ENCODE measurements at places on chromosomes 2 and 18.

GRCh38 chr2:160570376-160570775, 76.8 kb upstream of the RBMS1 start:
- H3K4me3 ChIP-seq = no peak overlapping the region
- H3K27ac ChIP-seq = no peak overlapping the region
- H3K27me3 ChIP-seq = no peaks in the 10 kb centered on the region
- H3K36me3 ChIP-seq = peaks cover 1% of the 10 kb centered on the region
- peaks cover 2% of the 10 kb centered on the region for H3K4me1 ChIP-seq
- no peak for DNase-seq

GRCh38 chr2:231565887-231566594, 26.6 kb upstream of the TEX44 start:
- no peak overlapping the region for H3K27ac ChIP-seq
- no peaks in the 10 kb centered on the region for H3K27me3 ChIP-seq
- no peaks in the 10 kb centered on the region for H3K4me1 ChIP-seq
- H3K36me3 ChIP-seq = no peaks in the 10 kb centered on the region
- no peak for DNase-seq

- H3K27me3 ChIP-seq = no peaks in the 10 kb centered on the region
- no peak for DNase-seq
- no peak overlapping the region for H3K4me3 ChIP-seq
- H3K4me1 ChIP-seq = no peaks in the 10 kb centered on the region
Observed at GRCh38 chr2:117684919-117685318, 129.6 kb upstream of the DDX18 start.

DNA sequence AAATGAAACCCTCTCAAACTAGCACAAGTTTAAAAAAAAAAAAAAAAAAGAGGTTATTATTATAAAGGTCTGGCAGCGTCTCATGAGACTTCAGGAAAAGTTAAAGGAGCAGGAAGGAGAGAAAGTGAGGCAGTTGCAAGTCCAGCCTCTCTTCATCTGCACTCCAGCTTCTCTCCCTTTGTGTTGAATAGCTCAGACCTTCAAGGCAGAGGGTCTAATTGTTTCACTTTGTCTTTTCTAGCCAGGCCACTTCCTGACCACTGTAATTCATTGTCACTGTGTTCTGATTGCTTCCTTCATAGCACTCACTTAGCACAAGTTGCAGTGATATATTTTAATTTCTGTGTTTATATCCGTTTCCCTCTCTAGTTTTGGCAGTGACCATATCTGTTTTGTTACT, 99.9 kb downstream of the SPATS2L start:
- peak overlapping the region; percentile 88 for H3K27ac ChIP-seq
- DNase-seq = peak; percentile 47
- H3K4me3 ChIP-seq = no peak overlapping the region
- H3K27me3 ChIP-seq = no peaks in the 10 kb centered on the region
- peaks cover 34% of the 10 kb centered on the region for H3K4me1 ChIP-seq
- H3K36me3 ChIP-seq = no peaks in the 10 kb centered on the region

DNA sequence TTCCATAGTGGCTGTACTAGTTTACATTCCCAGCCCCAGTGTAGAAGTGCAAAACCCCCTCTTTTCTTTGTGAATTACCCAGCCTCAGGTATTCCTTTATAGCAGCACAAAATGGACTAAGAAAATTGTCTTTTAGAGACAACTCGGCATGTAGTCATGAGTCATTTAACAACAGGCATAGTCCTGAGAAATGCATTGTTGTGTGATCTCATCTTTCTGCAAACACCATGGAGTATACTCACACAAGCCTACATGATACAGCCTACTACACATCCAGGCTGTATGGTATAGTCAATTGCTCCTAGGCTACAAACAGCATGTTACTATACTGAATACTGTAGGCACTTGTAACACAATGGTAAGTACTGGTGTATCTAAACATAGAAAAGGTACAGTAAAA, 44.4 kb upstream of the MBP start:
- H3K27me3 ChIP-seq = no peaks in the 10 kb centered on the region
- no peak overlapping the region for H3K27ac ChIP-seq
- DNase-seq = peak; percentile 14
- no peak overlapping the region for H3K4me3 ChIP-seq
- no peaks in the 10 kb centered on the region for H3K4me1 ChIP-seq

All from fibroblast of lung (primary cell).